ENCODE measurements at places on chromosomes 13 and 19.

GRCh38 chr19:13637664-13638063 is 126.7 kb upstream of the MRI1 start:
- DNase-seq = no peak

DNA sequence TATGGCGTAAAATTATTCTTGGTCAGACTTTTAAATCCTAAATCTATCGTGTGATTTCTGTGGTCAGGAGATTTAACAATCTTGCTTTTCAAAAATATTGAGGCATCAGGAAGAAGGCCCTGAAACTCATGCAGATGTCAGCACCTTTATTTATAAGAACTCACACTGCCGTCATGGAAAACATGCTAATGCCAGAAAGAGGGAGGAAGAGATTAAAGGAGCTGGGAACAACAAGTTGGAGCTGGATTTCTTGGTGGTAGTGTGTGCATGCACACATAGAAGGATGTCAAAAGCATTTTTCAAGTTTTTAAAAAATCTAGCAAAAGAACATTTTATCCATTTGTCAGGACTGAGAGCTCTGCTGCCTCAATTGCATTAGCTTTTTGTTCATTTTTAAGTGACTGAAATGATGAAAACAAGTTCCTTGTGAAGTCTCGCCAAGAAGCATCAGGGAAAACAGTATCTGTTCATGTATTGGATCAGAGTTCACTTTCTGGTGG is 342.5 kb downstream of the SPRY2 start:
- no peak for DNase-seq

- no peak for DNase-seq
Measured at GRCh38 chr13:50085063-50085462, 69.8 kb downstream of the KCNRG start.

- DNase-seq = no peak
Measured at GRCh38 chr13:40148742-40149141, 493.3 kb downstream of the COG6 start.

DNA sequence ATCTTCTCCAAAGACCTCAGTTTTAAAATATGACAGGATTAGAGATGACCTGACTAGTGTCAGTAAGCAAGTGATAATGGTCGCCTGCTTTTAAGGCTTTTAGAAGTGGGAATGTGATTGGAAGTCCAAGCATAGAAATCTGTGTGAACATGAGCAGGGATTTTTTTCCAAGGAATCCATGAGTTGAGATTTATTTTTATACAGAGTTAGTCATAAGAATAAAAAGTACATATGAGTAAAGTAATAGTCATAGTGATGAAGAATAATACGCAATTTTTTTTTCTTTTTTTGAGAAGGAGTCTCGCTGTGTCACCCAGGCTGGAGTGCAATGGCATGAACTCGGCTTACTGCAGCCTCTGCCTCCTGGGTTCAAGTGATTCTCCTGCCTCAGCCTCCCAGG is 1.6 kb downstream of the ZNF546 start:
- DNase-seq = no peak

DNA sequence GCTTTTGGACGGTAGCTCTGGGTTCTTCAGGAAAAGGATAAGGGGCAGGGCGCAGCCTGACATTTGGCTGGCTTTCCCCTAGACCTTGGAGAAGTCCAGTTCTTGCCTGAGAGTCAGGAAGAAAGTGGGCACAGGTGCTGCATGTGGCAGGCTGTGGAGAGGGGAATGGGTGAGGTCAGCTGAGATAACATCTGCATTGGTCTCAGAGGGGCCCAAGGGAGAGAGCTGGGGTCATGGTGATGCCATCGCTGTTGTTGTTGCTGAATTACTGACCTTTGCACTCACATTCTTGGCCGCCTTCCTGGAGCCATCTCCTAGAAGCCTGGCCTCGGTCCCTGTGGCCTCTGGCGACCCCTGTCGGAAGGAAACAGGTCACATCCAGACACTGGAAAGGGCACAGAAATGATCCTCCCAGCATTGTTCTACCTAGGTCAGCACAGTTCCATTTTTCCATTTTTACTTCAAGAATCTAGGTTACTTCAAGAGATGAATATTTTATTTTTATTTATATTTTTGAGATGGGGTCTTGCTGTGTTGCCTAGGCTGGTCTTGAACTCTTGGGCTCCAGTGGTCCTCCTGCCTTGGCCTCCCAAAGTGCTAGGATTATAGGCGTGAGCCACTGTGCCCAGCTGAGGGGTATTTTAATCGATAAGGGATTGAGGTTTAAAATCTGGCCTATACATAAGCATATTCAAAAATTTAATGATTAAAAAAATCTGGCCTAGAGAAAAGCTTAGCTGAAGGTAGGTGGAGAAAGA is 6.5 kb upstream of the LIPE start:
- DNase-seq = no peak

DNA sequence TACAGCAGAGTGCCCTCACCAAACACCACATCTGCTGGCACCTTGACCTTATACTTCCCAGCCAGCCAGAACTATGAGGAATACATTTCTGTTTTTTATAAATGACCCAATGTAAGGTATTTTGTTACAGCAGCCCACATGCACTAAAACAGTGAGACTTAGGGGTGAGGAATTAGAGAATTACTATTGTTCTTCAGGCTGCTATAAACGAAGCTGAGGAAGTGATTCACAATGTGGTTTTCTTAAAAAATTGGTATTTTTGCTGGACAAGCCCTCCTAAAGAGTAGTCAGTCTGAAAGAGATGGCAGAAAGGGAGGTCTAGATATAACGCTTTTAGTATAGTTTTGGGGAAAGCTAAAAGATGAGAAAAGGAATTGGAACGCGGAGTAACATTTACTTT is 101.0 kb downstream of the SLITRK6 start:
- no peak for DNase-seq

- DNase-seq = no peak
Measured at GRCh38 chr13:86710896-86711295, 911.7 kb upstream of the SLITRK6 start.

DNA sequence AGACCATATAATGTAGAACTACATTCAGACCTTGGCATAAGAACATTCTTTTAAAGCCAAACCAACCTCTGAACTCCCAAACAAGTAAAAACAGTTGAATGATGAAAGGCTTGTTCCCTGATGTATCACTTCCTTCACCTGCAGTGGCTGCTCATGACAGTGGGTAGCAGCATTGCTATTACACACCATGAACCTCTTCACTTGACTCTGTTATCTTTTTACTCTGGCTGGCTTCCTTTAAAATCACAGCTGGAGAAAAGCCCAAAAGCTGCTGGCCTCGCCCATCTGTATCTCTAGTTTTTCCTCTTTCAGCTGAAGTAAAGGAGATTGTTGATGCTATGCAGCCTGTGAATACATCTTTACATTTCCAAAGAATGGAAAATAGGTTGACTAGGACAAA is 22.6 kb downstream of the THSD1 start:
- no peak for DNase-seq

DNA sequence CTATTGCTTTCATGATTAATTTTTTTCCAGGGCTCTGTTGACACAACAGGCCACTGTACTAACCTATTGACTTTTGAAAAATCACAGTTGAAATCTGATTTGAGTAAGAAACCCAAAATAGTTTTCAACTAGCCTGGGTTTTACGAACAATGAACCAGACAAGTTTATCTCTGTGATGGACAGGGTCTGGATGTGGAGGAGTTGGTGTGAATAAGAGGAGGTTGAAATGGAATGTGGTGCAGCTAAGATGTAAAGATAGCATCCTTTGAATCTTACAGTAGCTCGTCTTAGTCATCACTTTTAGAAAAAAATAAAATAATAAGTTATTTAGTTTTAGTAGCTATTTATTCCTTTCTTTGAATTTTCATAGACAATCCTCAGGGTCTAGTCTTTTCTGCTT is 8.3 kb upstream of the OXGR1 start:
- no peak for DNase-seq

GRCh38 chr13:66675620-66676019 is 554.5 kb downstream of the PCDH9 start:
- DNase-seq = no peak

DNA sequence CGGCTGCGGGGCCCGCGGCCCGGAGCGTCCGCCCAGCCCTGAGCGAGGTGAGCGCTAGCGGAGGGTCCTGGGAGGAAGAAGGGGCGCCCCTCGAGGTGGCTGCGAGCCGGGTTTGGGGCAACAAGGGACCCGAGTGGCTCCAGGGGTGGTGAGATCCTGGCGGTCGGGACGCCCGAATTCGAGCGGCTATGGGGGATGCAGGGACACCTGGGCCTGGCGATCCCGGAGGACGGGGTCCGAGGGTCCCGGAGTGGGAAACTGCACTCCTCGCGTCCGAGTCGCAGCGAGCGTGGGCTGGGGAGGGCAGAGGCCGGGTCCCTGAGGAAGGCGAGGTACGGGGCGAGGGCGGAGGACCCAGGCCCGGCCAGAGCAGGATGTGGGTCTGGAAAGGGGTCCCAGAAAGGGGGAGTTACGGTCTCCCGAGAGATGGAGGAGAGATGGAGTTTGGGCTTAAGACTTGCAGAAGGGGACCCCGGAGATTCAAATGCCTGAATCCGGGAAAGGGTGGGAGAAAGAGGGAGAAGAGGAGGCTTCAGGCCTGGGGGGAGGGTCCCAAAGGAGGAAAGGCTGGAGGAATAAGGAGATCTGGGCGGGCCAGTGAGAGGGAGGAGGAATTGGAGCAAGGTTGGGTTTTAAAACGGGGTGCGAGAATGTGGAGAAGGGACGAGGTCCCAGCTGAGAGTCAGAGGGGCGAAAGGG is 542 bp downstream of the CACNG7 start:
- no peak for DNase-seq

GRCh38 chr19:33199441-33200265 is 5.5 kb downstream of the LRP3 start:
- DNase-seq = no peak

GRCh38 chr13:44300895-44301638 is 72.6 kb upstream of the SERP2 start:
- no peak for DNase-seq

GRCh38 chr19:55400281-55401087 is 7.1 kb downstream of the UBE2S start:
- DNase-seq = no peak

DNA sequence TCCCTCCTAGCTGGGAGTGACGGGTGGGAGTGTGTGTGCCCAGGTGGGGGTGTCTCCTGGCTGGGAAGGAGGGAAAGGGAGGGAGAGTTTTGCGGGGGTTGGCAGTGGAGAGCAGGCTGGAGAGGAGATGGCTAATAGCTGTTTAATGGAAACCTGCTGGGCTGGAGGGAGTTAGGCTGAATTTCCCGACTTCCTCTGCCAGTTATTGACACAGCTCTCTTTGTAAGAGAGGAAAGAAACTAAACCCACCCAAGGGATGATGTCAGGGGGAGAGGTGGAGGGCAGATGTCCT is 10.2 kb upstream of the ILF3 start:
- no peak for DNase-seq

DNA sequence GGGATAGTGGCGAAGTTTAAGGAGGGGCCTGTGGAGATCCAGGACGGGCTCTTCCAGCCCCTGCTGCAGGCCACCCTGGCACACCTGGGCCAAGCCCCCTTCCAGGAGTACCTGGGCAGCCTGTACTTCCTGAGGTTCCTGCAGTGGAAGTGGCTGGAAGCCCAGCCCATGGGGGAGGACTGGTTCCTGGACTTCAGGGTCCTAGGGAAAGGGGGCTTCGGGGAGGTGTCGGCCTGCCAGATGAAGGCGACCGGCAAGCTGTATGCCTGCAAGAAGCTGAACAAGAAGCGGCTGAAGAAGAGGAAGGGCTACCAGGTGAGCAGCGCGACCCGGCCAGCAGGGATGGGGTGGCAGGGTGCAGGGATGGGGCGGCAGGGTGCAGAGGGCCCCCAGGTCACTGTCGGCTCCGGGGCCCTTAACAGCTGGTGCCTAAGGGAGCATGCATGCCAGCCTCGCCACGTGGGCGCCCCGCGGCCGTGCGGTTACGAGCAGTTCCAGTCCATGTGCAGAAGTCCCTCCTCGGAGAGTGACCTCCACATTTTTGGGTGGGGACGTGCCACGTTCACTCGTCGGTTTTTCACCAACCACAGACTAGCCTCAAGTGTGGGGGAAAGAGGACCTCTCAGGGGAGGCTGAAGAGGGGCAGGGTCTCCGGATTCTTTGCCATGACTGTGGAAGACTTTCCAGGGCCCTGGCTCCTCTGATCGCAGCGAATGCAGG is 912 bp downstream of the GRK1 start:
- no peak for DNase-seq

DNA sequence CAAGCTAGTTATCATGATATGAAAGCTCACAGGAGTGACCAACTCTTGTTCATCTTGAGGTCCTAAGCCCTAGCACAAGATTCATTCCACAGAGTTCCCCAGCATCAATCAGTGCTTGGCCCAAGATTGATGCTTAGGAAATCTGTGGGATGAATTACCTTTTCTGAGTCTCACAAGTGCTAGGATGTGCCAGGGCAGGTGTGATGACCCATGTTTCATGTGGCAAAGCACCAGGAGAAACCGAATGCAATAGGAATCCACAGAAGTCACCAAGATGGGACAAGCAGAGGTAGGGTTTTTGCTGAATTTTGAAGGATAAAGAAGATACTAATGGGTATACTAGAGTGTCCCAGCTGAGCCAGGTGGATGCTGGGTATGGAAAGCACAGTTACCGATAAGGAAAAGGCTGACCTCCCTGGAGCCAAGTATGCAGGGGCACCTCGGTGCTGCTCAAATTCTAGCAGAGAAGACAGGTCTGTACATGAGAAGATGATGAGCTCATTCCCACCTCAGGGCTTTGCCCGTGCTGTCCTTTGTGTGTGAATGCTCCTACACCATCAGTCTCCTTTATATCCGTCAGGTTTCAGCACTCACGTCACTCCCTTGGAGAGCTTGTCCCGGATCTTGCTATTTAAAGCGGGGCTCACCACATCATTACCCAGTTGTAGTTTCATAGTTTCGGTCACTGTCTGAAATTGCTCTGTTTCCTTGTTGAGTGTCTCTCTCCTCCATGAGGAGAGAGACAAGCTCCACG is 168.9 kb upstream of the TSC22D1 start:
- DNase-seq = no peak

DNA sequence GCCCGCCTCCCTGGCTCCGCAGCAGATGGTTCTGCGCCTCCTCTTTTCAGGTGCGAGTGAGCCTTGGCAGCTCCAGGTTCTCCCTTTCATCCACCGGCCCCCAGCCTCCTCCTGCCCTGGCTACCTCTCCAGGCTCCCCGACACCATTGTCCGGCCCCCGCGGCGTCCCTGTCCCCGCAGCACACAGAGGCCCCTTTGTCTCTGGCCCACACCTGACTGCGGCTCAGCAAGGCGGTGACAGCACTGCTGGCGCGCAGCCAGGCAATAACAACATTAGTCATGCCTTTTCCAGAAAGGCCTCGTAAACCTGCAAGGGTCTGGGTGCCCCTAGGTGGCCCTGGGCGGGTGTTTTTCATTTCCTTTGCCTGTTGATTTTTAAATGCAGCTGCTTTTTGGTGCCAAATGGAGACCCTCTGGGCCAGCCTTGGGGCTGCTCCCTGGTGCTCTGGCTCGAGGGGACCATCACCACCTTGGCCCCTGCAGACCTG is 73.2 kb upstream of the MEDAG start:
- no peak for DNase-seq

- no peak for DNase-seq
Measured at GRCh38 chr13:113854238-113855011, 9.5 kb downstream of the GAS6 start.

DNA sequence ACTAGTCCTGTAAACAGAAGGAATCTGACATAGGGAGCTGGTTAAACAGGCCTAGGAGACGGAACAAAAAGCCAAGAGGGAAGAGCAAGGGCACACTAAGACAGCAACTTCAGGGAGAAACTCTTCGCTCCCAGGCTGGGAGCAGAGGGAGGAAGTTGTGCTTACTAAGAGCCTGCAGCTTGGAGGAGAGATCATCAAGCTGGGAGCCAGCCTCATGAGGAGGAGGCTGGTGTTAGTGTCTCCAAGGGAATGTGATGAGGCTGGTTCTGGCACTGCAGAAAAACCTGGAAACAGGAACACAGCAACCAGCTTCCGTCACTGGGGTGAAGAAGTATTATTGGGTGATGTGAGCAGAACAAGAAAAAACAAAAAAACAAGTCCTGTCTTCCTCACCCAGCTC is 1027.3 kb downstream of the UQCRFS1 start:
- no peak for DNase-seq

GRCh38 chr19:37980419-37981170 is 73.6 kb downstream of the SIPA1L3 start:
- no peak for DNase-seq
